ENCODE measurements at places on chromosomes 11 and 22. TPM values are rescaled to one million over a fixed set of nuclear protein-coding genes. Genes with fewer than 3 reads are reported as not detected.
A peak's percentile ranks its signal among the peaks of the same experiment; 100 is the strongest.

- H3K27me3 ChIP-seq: no peaks in the 10 kb centered on the region
- DNase-seq: no peak
- H3K27ac ChIP-seq: no peak overlapping the region
- H3K4me3 ChIP-seq: no peak overlapping the region
- peaks cover 48% of the 10 kb centered on the region for H3K36me3 ChIP-seq
Observed at GRCh38 chr22:43974028-43974545, 18.8 kb downstream of the SAMM50 start.

- H3K27ac ChIP-seq: no peak overlapping the region
- H3K36me3 ChIP-seq: no peaks in the 10 kb centered on the region
Observed at GRCh38 chr22:26608129-26608528, 9.7 kb downstream of the CRYBB1 start.

DNA sequence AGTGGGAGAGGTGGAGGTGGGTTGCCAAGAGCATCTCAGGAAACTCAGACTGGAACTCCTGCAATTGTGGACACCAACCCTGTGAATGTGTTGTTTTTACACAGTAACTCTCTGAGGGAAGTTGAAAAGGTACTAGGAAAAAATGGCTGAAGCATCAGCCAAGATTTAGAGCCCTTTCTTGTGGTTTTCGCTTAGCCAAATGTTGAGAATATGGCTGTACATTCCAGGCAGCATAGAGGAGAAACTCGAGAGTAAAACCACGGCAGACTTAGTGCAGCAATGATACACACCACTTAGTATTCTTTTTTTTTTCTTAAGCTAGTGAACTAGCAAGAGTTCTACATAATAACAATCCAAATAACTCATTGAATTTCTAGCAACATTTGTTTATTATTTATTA lies 309.7 kb upstream of the MTNR1B start:
- H3K27ac ChIP-seq: no peak overlapping the region
- no peaks in the 10 kb centered on the region for H3K27me3 ChIP-seq
- DNase-seq: no peak
- H3K4me1 ChIP-seq: peaks cover 5% of the 10 kb centered on the region

- peak overlapping the region; percentile 8 for H3K4me3 ChIP-seq
- no peaks in the 10 kb centered on the region for H3K36me3 ChIP-seq
- no peak for DNase-seq
Observed at GRCh38 chr11:100719809-100720221, 32.7 kb downstream of the ARHGAP42 start.

DNA sequence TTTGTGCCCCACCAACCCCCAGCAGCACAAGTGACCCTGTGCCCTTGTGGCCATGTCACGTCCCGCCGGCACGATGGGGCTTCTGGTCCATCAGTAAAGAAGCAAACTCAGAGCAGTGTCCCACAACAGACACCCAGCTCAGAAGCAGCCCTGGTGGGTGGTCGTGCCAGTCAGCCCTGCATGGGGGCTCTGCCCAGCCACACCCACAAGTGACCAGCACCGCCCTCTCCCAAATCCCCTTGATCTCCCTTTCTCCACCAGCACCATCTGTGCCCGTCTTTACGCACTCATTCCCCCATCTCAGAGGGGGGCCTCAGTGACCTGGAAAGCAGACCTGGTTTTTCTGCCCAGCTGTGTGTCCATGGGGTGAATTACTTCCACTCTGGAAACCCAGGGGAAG lies 149.1 kb downstream of the DSCAML1 start:
- no peak for DNase-seq
- no peak overlapping the region for H3K4me3 ChIP-seq
- H3K36me3 ChIP-seq: no peaks in the 10 kb centered on the region

DNA sequence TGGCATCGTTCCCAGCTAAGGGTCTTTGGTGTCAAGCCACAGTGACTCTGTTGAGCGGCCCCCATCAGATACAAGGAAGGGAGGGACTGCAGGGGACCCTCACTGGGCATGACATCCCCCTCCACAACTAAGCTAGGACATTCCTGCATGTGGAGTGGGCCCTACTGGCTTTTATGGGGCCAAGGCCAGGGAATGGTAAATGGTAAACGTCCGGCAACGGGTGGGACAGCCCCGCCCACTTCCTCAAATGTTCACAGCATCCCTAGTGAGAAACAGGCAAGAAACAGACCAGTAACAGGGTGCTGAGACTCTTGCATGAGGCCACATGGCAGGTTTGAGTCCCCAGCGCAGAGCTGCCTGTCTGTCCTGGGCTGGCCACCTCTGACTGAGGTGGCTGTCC lies 4.4 kb downstream of the TMPRSS6 start:
- H3K36me3 ChIP-seq: no peaks in the 10 kb centered on the region
- no peak overlapping the region for H3K4me3 ChIP-seq
- no peaks in the 10 kb centered on the region for H3K4me1 ChIP-seq
- peaks cover 17% of the 10 kb centered on the region for H3K27me3 ChIP-seq
- DNase-seq: no peak

DNA sequence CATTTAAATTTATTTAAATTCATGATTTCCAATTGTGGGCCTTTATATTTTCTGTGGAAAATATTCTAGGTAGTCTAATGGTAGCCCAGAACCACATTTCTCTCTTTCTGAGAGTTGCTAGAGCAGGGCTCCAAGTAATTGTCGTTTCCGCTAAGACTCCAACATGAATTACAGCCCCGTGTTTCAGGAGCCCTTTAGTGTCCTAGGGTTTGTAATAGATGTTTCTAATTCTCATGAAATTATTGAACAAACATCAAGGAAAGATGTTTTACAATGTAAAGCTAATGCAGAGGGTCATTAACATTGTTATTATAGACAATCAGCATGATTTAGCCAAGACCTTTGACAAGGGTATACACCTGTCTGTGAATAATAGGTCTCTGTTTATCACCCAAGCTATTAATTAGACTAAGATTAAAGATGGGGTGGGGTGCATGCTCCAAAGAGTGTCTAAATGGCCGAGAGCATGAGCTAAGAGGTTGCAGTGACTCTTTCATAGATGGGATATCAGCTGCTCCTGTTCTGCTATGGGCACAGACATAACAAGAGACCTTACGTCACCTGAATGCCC lies 81.8 kb upstream of the NTM start:
- H3K4me3 ChIP-seq: no peak overlapping the region
- H3K36me3 ChIP-seq: no peaks in the 10 kb centered on the region
- no peaks in the 10 kb centered on the region for H3K4me1 ChIP-seq
- no peak overlapping the region for H3K27ac ChIP-seq

GRCh38 chr11:9078113-9079086 lies 13.0 kb downstream of the SCUBE2 start:
- H3K27me3 ChIP-seq: no peaks in the 10 kb centered on the region
- peak; percentile 19 for DNase-seq
- no peaks in the 10 kb centered on the region for H3K36me3 ChIP-seq
- H3K27ac ChIP-seq: no peak overlapping the region

GRCh38 chr11:126104420-126104819 lies 41.8 kb upstream of the CDON start:
- no peaks in the 10 kb centered on the region for H3K36me3 ChIP-seq
- DNase-seq: no peak
- H3K4me3 ChIP-seq: peak overlapping the region; percentile 5
- H3K27ac ChIP-seq: peak overlapping the region; percentile 52
- peaks cover 53% of the 10 kb centered on the region for H3K4me1 ChIP-seq

DNA sequence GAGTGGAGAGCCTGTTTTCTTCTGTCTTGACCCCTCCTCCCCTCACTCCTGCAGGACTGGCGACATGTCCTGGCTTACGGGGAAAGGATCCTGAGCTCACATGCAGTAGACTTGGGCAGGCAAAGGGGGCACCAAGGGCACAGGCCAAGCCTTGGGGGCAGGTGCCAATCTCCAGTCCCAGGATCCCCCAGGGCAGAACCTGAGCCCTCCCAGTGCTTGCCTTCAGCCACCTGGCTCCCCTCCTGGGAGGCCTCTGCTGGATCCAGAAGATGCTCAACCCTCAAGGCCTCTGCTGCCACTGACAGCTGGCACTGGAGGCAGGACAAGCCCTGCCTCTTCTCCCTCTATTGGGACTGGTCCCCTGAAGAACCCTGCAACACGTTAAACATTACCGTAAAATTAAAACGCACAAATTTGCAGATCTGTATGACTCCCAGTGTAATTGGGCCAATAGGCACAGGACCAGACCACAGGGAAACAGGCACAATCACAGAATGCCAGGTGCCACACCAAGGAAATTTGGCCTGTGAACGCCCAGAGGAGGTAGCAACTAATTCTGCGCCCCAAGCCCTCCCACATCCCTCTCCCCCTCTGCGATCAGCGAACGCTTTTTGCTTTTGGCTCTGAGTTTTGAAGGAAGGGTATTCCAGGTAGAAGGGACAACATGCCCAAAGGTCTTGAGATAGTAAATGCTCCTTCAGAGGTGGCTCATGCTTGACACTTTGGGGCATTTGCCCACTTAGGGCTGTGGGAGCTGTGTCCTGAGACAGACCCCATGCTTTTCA lies 967 bp upstream of the LZTR1 start:
- H3K27me3 ChIP-seq: no peaks in the 10 kb centered on the region
- DNase-seq: no peak
- H3K4me1 ChIP-seq: peaks cover 28% of the 10 kb centered on the region
- H3K4me3 ChIP-seq: peak overlapping the region; percentile 100
- H3K27ac ChIP-seq: peak overlapping the region; percentile 92

DNA sequence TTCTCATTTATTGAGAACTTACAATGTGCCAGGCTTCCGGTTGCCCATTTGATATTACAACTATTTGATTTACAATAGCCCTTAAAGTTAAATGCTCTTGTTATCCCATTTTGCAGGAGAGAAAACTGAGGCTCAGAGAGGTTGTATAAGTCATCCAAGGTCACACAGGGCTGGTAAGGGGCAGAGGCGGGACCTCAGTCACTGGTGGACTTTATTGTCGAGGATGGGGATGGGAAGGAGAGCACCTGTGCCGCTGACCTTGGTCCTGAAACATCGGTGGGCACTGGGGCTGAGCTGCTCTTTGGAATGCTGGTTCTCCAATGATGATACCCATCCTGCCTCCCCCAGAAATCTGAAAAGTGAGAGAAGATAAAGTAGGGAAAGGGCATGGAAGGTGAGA lies 265.4 kb downstream of the MIAT start:
- peaks cover 5% of the 10 kb centered on the region for H3K27me3 ChIP-seq
- H3K4me3 ChIP-seq: no peak overlapping the region
- H3K4me1 ChIP-seq: no peaks in the 10 kb centered on the region
- H3K27ac ChIP-seq: no peak overlapping the region

- no peak overlapping the region for H3K4me3 ChIP-seq
- no peaks in the 10 kb centered on the region for H3K27me3 ChIP-seq
- peaks cover 18% of the 10 kb centered on the region for H3K4me1 ChIP-seq
- peaks cover 64% of the 10 kb centered on the region for H3K36me3 ChIP-seq
- DNase-seq: no peak
- H3K27ac ChIP-seq: peak overlapping the region; percentile 38
Observed at GRCh38 chr11:9738116-9738515, 74.2 kb downstream of the SWAP70 start.

- H3K4me3 ChIP-seq: no peak overlapping the region
- H3K27me3 ChIP-seq: no peaks in the 10 kb centered on the region
- peaks cover 13% of the 10 kb centered on the region for H3K4me1 ChIP-seq
- no peak overlapping the region for H3K27ac ChIP-seq
- H3K36me3 ChIP-seq: peaks cover 31% of the 10 kb centered on the region
Observed at GRCh38 chr11:118899296-118899688, 15.6 kb downstream of the CXCR5 start.

GRCh38 chr11:121672630-121673487 lies 220.1 kb upstream of the SORL1-AS1 start:
- no peak for DNase-seq
- no peak overlapping the region for H3K4me3 ChIP-seq
- no peak overlapping the region for H3K27ac ChIP-seq

DNA sequence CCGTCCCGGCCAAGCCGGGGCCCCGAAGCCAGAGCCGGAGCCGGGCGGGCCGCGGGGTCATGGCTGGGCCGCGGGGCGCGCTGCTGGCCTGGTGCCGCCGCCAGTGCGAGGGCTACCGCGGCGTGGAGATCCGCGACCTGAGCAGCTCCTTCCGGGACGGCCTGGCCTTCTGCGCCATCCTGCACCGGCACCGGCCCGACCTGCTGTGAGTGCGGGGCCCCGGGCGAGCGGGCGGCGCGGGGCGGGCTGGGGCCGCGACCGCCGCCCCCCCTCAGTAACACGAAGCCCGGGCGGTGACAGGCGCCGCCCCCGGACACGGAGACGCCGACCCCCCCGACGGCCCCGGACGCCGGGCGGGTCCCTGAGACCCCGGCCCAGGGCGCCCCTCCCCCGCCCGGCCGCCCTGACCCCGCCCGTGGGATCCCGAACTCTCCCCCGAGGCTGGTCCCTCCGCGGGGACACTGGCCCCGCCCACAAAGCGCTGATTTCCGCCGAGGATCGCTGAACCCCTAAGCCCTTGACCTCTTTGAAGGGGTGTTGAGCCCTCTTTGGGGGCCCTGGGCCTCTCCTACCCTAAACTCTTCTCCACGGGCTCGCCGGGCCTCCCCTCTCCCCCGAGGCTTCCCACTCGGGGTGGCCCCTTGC lies 389 bp downstream of the MICALL1 start:
- H3K4me3 ChIP-seq: peak overlapping the region; percentile 80
- peak overlapping the region; percentile 83 for H3K27ac ChIP-seq
- no peak for DNase-seq

DNA sequence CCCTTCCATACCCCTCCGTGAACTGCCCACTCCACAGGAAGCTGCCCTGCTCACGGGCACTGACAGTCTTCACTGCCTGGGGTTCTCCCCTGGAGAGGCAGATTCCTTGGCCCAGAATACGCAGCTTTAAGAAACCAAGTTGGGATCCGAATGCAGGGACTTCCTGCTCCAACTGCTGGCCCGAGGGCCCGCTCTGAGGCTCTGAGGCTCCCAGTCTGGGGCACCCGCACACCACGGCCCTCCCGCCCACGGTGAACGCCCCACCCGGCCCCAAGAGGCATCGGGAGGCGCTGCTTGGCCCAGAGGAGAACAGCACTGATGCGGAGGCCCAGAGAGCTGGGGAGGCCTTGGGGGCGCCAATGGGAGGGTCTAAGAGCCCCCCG lies 42.3 kb downstream of the IGF2 start:
- peak overlapping the region; percentile 91 for H3K27ac ChIP-seq
- no peaks in the 10 kb centered on the region for H3K27me3 ChIP-seq
- no peak for DNase-seq
- peak overlapping the region; percentile 29 for H3K4me3 ChIP-seq

DNA sequence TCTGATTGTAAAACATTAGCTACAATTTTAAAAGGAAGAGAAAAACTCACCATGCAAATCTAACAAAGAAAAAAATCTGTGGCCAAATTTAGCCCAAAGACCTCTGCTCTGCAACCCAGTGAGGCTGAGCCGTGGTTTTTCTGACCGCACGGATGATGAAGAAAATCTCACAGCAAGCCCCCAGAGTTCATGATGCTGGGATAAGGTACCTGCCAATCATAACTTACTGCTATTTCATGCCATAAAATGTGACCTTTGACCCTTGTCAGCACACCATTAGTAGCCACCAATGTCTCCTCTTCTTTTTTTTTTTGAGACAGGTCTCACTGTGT lies 11.1 kb downstream of the CERK start:
- H3K27ac ChIP-seq: peak overlapping the region; percentile 47
- H3K27me3 ChIP-seq: no peaks in the 10 kb centered on the region
- H3K4me1 ChIP-seq: peaks cover 28% of the 10 kb centered on the region
- DNase-seq: no peak

The USH1C gene
- not detected for total RNA-seq

The SUN2 gene
- 151 TPM for total RNA-seq

The GAB4 gene
- total RNA-seq: not detected

The CHST1 gene
- 0.16 TPM for total RNA-seq

The CREB3L1 gene
- total RNA-seq: 78.6 TPM

The TNNT3 gene
- total RNA-seq: 4.4 TPM

The MPPED2 gene
- total RNA-seq: not detected

The CRELD2 gene
- total RNA-seq: 54.9 TPM

The SLC6A5 gene
- total RNA-seq: not detected

The NAV2 gene
- 31.4 TPM for total RNA-seq

The EXPH5 gene
- total RNA-seq: 0.59 TPM

All from osteocyte (in vitro differentiated cells).